Endodermal cell (in vitro differentiated cells): ENCODE measurements at places on chromosomes 12 and 14.

DNA sequence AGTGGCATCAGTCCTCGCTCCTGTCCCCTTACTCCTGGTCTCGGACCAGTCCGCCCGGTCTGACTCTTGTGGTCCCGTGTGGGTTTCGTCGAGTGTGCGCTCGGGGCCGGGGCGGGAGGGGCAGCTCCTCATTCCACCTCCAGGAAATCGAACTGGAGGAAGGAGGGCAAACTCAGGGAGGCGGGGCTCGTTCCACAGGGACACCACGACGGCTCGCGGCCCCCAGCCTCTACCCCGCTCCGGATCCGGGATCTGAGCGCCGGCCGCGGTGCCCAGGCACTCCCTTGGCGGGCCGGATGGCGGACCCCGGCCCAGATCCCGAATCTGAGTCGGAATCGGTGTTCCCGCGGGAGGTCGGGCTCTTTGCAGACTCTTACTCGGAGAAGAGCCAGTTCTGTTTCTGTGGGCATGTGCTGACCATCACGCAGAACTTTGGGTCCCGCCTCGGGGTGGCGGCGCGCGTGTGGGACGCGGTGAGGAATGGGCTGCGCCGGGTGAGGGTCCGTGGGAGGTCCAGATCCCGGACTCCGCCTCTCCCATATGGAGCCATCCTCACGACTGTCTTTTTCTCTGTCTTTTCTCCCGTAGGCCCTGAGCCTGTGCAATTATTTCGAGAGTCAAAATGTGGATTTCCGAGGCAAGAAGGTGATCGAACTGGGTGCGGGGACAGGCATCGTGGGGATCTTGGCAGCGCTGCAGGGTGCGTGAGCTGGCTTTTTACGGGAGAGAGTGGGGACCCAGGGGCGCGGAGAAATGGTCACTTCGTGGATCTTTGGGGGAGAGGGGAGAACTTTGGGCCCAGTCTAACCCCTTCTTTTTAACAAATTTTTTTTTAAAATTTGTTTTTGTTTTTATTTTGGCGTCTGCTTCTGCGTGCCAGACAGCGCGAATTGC lies at the start of gene EEF1AKMT3:
TSS of gene EEF1AKMT3 (plus strand) at position 186 of the 894 bp plus-strand sequence. CDS start at position 297, 111 bp downstream.
- H3K27me3 ChIP-seq, result no peaks in the 10 kb centered on the region
- peak within 1 kb of the TSS; percentile 97 for H3K4me3 ChIP-seq
- no peak for DNase-seq
- peaks cover 31% of the 10 kb centered on the region for H3K36me3 ChIP-seq
- H3K27ac ChIP-seq, result peak within 1 kb of the TSS; percentile 96
- no peaks in the 10 kb centered on the region for H3K4me1 ChIP-seq

- no peaks in the 10 kb centered on the region for H3K36me3 ChIP-seq
- DNase-seq, result no peak
- H3K4me3 ChIP-seq, result no peak overlapping the region
- H3K27ac ChIP-seq, result no peak overlapping the region
- no peaks in the 10 kb centered on the region for H3K27me3 ChIP-seq
Measured at GRCh38 chr14:20436363-20436755, 393 bp upstream of the KLHL33 start.

GRCh38 chr12:75852143-75852542 lies 179.4 kb downstream of the PHLDA1 start:
- no peak for DNase-seq
- no peak overlapping the region for H3K4me3 ChIP-seq
- H3K27me3 ChIP-seq, result no peaks in the 10 kb centered on the region
- no peaks in the 10 kb centered on the region for H3K36me3 ChIP-seq
- H3K4me1 ChIP-seq, result no peaks in the 10 kb centered on the region
- no peak overlapping the region for H3K27ac ChIP-seq

GRCh38 chr12:18066666-18067065 lies 23.3 kb downstream of the RERGL start:
- H3K36me3 ChIP-seq, result no peaks in the 10 kb centered on the region
- no peaks in the 10 kb centered on the region for H3K27me3 ChIP-seq
- no peak overlapping the region for H3K27ac ChIP-seq
- no peak overlapping the region for H3K4me3 ChIP-seq
- H3K4me1 ChIP-seq, result no peaks in the 10 kb centered on the region

DNA sequence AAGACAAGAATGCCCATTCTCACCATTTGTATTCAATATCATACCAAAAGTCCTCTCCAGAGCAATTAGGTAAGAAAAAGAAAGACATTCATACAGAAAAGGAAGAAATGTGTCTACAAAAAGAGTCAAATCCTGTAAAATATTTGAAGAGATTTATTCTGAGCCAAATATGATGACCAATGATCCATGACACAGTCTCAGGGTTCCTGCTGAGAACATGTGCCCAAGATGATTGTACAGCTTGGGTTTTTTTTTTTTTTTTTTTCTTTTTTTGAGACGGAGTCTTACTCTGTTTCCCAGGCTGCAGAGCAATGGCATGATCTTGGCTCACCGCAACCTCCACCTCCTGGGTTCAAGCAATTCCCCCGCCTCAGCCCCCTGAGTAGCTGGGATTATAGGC lies 296.2 kb downstream of the C12orf75 start:
- no peaks in the 10 kb centered on the region for H3K36me3 ChIP-seq
- no peak overlapping the region for H3K27ac ChIP-seq
- H3K4me3 ChIP-seq, result peak overlapping the region; percentile 16
- H3K4me1 ChIP-seq, result no peaks in the 10 kb centered on the region
- no peaks in the 10 kb centered on the region for H3K27me3 ChIP-seq
- DNase-seq, result no peak

DNA sequence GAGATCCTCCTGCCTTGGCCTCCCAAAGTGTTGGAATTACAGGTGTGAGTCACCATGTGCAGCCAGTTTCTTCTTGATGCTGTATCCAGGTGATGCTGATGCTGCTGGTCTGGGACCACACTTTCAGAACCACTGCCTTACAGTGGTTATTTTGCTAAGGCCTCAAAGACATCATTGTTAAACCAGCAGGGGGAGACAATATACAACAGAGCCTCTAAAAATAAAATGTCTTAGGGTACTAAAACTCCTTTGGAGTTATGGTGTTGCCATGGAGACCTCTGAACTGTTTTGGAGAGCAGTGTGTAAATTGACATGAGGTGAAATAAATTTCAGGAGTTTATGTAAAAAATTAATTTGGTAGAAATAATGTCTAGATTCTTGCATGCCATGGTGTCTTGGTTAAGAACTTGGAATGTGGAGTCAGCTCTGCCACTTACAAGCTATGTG lies 1.1 kb upstream of the ARG2 start:
- H3K27ac ChIP-seq, result no peak overlapping the region
- H3K4me3 ChIP-seq, result peak overlapping the region; percentile 87
- H3K36me3 ChIP-seq, result no peaks in the 10 kb centered on the region
- peaks cover 13% of the 10 kb centered on the region for H3K4me1 ChIP-seq
- peaks cover 12% of the 10 kb centered on the region for H3K27me3 ChIP-seq

GRCh38 chr12:57008178-57008577 lies 1.8 kb upstream of the ZBTB39 start:
- H3K4me3 ChIP-seq, result no peak overlapping the region
- peaks cover 17% of the 10 kb centered on the region for H3K36me3 ChIP-seq
- no peaks in the 10 kb centered on the region for H3K27me3 ChIP-seq
- H3K4me1 ChIP-seq, result no peaks in the 10 kb centered on the region
- DNase-seq, result no peak

DNA sequence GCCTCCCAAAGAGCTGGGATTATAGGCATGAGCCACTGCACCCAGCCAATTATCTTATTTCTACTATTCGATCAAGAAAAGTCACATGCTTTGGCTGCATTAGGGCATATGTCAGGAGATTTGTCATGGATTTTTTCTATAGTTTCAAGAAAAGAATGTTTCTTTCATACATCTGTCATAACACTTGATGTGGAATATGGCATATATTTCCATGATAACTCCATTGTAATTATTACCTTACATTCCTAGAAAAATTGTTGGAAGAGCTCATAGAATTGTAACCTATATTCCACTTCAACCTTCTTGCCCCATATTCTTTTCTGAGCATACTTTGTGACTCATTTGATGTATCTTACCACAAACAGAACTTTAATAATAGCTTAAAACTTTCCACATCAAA lies 740.9 kb upstream of the FLRT2 start:
- H3K4me3 ChIP-seq, result no peak overlapping the region
- H3K36me3 ChIP-seq, result no peaks in the 10 kb centered on the region
- no peak for DNase-seq
- no peak overlapping the region for H3K27ac ChIP-seq
- no peaks in the 10 kb centered on the region for H3K27me3 ChIP-seq

DNA sequence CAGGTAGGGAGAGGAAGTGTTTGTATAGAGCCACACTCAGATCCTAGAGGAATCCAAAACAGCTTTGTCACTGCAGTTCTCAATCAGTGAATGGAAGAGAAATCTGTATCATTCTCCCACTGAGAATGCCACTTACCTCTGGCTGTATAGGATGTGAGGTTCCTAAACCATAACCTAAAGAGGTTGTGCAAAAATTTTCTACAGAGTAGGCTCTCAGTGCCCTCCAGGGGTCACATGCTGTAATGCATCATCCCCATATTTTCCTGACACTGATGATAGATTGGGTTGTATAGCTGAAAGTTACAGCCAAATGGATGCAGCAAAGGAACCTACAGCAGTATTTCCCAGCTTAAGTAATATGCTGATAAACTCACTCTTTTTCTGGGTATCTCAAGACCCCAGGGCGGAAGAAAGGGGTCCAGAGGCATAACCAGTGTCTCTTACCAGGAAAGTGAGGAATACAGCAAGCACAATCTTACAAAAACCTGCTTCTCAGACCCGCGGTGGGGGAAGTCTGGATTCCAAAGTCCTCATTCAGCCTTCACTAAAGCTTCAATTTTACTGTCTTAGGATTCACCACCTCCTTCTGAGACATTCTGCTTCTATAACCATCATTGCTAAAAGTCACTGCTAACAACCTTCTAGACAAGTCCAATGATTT lies 3.8 kb downstream of the BCDIN3D start:
- DNase-seq, result peak; percentile 82
- H3K27ac ChIP-seq, result no peak overlapping the region
- H3K4me1 ChIP-seq, result no peaks in the 10 kb centered on the region
- no peaks in the 10 kb centered on the region for H3K27me3 ChIP-seq

GRCh38 chr12:26566675-26567074 lies 266.3 kb downstream of the ITPR2 start:
- H3K27ac ChIP-seq, result no peak overlapping the region
- no peak overlapping the region for H3K4me3 ChIP-seq
- H3K4me1 ChIP-seq, result peaks cover 7% of the 10 kb centered on the region
- DNase-seq, result no peak
- peaks cover 5% of the 10 kb centered on the region for H3K27me3 ChIP-seq

DNA sequence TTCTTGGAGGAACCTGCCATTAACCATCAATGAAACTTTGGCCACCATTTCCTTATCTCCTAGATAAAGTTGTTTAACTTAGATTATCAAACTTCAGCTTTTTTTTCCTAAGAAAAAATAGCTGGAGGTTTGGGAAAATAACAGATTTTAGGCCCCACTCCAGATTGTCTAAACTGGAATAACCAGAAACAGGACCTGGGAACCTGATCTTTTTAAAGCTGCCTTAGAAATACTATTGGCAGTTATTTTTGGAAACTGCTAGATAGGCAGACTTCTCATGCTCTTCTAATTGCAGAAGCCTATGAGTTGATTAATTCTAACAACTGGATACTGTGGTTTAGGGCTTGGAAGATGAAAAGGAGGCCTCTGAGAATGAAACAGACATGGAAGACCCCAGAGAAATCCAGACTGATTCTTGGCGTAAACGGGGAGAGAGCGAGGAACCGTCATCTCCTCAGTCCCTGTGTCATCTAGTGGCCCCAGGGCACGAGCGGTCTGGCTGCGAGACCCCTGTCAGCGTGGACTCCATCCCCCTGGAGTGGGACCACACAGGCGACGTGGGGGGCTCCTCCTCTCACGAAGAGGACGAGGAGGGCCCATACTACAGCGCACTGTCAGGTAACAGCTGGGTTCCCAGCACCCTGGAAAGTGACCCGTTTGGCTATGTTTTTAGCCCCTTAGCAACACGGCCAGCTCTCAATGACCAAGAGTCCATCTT lies 80.2 kb downstream of the ESR2 start:
- H3K36me3 ChIP-seq, result peaks cover 93% of the 10 kb centered on the region
- no peak overlapping the region for H3K4me3 ChIP-seq
- no peak for DNase-seq
- no peaks in the 10 kb centered on the region for H3K27me3 ChIP-seq
- no peak overlapping the region for H3K27ac ChIP-seq

DNA sequence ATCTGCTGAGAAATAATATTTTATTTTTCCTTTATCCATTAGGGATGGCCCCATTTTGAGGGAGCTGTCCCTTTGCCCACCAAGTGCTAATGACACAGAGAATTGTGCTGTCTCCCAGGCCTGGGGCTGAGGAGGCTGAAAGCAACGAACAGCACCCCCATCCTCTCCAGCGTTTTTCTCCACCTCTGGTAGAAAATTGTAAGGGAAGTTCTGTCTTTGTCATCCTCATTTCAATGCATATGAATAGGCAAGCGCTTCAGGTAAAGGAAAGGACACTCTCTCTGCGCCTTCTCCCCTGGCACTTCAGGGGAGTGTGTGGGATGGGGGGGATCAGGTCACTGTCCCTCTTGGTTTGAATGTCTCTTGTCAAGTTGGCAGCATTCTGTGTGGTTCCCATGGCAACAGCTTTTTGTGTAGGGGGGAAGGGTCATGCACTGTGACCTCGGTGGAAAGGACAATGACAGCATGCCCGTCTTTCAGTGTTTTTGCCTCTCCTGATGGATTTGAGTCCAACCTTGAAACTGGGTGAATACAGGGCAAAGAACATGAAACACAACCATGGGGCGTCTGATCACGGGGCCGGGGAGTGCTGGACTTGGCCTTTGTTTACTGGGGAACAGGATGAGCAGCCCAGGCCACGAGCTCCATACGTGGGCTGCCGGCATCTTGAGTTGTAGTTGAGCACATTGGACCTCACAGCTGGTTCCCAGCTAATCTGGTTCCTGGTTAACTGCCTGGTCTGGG lies 230.2 kb downstream of the VRK1 start:
- no peak for DNase-seq
- H3K27me3 ChIP-seq, result peaks cover 25% of the 10 kb centered on the region
- no peaks in the 10 kb centered on the region for H3K36me3 ChIP-seq
- no peak overlapping the region for H3K27ac ChIP-seq

GRCh38 chr12:52121824-52122539 lies 42.5 kb downstream of the SMIM41 start:
- no peaks in the 10 kb centered on the region for H3K36me3 ChIP-seq
- H3K27me3 ChIP-seq, result no peaks in the 10 kb centered on the region
- H3K4me3 ChIP-seq, result no peak overlapping the region
- peaks cover 5% of the 10 kb centered on the region for H3K4me1 ChIP-seq
- no peak overlapping the region for H3K27ac ChIP-seq

- peak overlapping the region; percentile 90 for H3K4me3 ChIP-seq
- H3K4me1 ChIP-seq, result no peaks in the 10 kb centered on the region
- no peak for DNase-seq
- H3K36me3 ChIP-seq, result no peaks in the 10 kb centered on the region
Measured at GRCh38 chr14:50944647-50945413, 547 bp upstream of the PYGL start.

- H3K27ac ChIP-seq, result no peak overlapping the region
- no peak for DNase-seq
- H3K27me3 ChIP-seq, result peaks cover 11% of the 10 kb centered on the region
Measured at GRCh38 chr14:97137705-97138104, 340.5 kb downstream of the VRK1 start.

DNA sequence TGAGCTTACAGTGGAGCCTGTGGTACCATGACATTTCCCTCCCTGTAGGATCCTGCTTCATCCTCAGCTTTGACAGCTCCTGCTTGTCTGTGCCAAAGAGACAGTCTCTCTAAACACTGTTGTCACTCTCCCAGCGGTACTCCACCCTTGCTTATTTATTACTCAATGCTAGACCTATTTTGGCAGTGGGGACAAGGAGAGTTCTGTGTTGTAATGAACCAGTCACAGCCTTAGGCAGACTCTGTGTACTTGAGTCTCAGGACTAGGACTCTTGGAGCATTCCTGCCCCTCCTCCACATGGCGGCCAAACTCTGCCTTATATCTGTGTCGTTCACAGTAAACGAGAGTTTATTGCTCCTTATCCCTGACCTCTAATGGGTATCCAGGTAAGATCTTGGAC lies 70.9 kb downstream of the PIK3C2G start:
- no peaks in the 10 kb centered on the region for H3K27me3 ChIP-seq
- no peak overlapping the region for H3K4me3 ChIP-seq
- H3K4me1 ChIP-seq, result no peaks in the 10 kb centered on the region
- H3K36me3 ChIP-seq, result no peaks in the 10 kb centered on the region
- no peak overlapping the region for H3K27ac ChIP-seq
